ENCODE measurements at places on chromosomes 7 and 10.

DNA sequence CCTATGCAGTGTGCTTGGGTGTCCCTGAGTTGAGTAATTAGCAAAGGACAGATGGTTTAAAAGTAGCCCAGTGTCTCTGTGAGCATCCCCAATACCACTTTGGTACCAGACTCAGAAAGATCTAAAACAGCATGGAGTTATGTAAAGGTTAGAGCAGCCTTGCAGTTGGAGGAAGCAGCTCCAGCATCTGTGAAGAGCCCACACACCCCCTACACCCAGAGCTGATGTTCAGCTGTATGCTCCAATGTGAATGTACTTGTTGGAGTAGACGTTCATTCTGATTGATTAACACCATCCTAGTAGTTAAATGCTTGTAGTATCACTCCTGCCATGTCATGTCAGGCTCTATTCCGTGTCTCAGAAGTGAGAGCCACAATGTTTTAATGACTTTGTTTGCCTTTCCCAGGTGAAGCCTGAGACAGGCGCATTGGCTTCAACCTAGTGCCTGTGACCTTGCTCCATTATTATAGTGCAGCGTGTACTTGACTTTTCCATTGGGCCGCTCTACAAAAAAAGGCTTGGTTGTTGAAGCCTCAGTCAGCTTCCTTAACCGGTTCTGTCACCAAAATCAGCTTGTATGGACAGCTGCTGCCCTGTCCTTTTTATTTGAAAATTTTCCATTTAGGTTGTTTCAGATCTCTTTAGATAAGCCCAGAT, 154.2 kb downstream of the LCOR start:
- no peak for DNase-seq

GRCh38 chr10:103479135-103479534, at the start of gene CALHM3:
Gene CALHM3 (minus strand): TSS chr10:103479240. CDS start chr10:103479032, 208 bp downstream.
- no peak for DNase-seq

GRCh38 chr7:47188136-47188535, 393.8 kb downstream of the TNS3 start:
- DNase-seq: no peak

DNA sequence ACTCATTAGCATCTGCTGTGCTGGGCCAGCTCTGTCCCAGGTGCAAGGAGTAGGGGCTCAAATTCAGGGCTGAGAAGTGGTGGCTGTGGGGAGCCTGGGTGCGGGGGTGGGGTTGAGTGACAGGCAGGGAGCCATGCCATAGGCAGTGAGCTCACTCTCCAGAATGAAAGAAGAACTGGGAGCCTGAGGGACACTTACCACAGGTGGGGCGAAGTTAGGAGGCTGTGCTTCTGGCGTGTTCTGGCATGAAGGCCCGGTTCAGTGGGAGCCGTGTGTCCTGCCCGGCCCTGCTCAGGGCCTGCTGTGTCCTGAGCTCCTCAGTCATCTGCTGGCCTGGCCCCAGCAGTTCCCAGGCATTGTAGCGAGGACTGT, 62.5 kb downstream of the MKI67 start:
- DNase-seq: peak; percentile 22

DNA sequence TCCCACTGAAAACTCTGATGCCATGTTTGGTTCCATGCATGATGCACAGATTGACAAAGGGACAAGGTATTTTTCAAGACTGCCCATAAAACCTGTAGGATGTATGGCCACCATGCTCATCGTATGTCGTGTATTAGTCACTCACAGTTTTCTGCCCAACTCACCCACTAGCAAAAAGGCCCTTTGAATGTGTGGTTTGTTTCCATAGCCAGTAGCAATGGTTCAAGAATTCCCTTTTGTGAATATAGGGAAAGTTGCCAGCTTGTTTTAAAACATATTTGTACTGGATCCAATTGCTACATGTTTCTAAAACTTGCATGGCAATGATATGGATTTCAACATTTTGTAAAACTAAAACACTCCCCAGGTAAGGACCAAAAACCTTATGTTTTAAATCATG, 280.9 kb upstream of the YAE1 start:
- no peak for DNase-seq

GRCh38 chr7:138935465-138936011, 45.7 kb downstream of the KIAA1549 start:
- no peak for DNase-seq

Measured in germinal center (tissue), 1 donor.